BE2C (cell line): ENCODE measurements at places on chromosomes 13 and 19.
A peak's percentile ranks its signal among the peaks of the same experiment; 100 is the strongest.

DNA sequence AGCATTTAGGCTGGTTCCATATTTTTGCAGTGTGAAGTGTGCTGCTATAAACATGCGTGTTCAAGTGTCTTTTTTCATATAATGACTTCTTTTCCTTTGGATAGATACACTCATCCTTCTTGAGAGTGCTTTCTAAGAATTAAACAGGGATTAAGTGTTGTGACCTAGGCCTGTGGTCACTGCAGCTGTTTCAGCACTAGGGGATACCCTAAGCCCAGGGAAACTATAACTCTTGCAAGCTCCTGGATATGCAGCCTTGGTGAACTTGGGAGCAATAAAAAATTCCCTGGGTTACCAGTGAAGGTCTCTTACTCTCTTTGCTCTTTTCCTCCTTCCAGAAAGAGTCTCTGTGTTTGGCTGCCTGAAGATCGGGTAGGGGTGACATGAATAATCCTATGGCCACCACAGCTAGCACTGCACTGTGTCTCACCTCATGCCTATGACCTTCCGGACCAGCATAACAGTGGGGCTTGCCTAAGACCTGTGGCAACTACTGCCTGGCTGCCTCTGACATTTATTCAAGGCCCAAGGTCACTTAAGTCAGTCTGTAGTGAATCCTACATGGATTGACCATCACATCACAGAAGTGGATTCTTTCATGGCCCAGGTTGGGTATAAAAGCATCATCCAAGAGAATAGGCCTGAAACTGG is 799.7 kb downstream of the DACH1 start:
- DNase-seq, result no peak

DNA sequence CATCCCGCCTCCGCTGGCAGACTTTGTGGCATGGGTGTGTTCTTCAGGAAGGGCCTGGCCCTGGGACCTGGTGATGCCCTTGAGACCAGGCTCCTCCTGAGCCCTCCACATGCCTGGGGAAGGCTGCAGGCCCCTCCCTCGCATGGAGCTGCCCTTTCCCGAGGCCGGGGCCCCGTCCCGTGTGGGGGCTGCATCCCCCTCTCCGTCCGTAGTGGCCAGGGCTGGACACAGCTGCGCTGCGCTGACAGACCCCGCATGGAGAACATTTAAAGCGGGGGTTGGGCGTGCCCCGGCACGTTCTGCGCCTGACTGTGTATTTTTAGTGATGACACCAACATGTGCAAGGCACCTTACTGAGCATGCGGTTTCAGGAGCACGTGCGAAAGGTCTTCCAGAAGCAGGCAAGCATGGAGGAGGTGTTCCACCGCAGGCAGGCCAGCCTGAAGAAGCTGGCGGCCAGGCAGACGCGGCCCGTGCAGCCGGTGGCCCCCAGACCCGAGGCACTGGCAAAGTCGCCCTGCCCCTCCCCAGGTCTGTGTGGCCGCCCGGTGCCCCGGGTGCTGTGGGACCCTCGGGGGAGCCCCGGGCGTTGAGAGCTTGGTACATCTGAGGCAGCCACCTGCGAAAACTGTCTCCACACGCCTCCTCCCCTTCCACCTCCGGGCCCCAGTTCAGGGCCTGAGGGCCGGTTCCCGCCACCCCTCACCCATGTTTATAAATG is 28.8 kb upstream of the F7 start:
- DNase-seq, result peak; percentile 10

DNA sequence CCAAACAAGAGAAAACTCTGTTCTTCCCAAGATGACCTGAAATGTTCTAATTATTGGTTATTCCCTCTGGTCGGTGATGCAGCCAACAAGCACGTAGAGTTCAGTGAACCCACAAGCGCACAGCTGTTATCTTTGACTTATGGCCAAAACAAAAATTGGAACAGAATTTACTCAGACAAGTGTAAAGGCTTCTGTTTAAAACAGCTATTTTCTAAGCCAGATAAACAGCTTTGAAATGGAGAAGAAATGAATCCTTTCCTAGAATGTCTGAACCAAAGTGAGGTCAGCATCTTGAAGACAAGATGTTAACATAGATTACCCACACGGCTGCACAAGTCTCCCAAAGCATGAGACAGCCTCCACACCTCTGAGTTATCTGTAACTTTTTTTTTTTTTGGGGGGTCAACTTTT is 669.2 kb downstream of the DIAPH3 start:
- no peak for DNase-seq

- DNase-seq, result no peak
Measured at GRCh38 chr19:38640368-38640767, 7.1 kb upstream of the ACTN4 start.

DNA sequence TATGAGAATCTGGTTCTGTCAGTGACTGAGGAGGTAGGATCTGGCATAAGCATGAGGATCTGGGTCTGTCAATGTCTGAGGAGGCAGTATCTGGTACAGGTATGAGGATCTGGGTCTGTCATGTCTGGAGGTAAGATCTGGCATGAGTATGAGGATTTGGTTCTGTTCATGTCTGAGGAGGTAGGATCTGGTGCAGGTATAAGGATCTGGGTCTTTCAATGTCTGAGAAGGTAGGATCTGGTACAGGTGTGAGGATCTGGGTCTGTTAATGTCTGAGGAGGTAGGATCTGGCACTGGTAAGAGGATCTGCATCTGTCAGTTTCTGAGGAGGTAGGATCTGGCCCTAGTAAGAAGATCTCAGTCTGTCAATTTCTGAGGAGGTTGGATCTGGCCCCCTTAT is 12.4 kb upstream of the PDCD2L start:
- no peak for DNase-seq
